ENCODE measurements at places on chromosomes 3 and 15. TPM values are rescaled to one million over a fixed set of nuclear protein-coding genes. Genes with fewer than 3 reads are reported as not detected.

The ANKRD63 gene
- not detected for polyA plus RNA-seq

- no peak for DNase-seq
Measured at GRCh38 chr3:64612916-64613526, 74.8 kb downstream of the ADAMTS9 start.

The SLC22A14 gene
- polyA plus RNA-seq, result not detected

DNA sequence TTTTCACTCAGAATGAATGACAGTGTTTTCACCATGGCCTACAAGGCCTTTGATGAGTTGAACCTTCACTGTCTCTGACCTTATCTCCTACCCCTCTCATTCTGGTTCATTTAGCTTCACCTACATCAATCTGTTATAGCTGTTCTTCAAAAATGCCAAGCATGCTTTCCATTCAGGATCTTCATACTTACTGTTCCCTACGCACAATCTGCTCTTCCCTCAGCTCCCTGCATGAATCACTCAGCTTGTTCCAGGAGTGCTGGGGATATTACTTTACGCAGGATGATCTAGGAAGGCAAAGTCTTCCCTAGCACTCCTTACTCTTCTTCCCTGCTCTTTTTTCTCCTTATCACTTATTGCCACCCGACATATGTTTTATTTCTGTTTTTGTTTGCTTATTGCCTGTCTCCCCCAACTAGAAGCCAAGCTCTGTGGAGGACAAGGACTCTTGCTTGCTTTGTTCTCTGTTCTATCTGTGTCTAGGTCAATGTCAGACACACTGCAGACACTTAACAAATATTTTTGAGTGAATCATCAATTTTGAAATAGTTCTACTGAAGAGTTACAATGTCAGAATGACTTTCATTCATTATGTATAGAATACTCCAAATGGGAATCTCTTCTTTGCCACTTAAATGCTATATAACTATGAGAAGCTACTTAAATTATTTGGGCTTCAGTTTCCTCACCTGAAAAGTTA is 238.3 kb upstream of the FEZF2 start:
- DNase-seq, result no peak

GRCh38 chr3:100546020-100546744 is 53.8 kb downstream of the TMEM45A start:
- no peak for DNase-seq

DNA sequence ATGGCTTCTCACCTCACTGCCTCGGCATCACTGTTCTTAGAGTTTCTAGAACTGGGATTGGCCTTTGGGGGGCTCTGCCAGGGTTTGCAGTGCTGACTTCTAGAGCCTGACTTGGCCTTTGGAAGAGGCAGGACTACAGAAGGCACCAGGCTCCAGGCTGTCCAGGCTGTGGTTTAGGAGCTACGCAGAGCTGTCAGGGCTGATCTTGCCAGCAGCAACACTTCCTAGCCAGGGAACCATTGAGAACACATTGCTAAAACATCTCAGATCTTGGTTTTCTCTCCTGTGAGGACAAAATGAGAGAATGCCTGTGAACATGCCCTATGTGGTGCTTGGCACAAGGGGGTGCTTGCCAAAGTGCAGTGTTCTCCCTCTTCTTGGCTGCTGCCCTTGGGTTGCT is 34.6 kb upstream of the APEH start:
- DNase-seq, result no peak

The CPA3 gene
- polyA plus RNA-seq, result not detected

DNA sequence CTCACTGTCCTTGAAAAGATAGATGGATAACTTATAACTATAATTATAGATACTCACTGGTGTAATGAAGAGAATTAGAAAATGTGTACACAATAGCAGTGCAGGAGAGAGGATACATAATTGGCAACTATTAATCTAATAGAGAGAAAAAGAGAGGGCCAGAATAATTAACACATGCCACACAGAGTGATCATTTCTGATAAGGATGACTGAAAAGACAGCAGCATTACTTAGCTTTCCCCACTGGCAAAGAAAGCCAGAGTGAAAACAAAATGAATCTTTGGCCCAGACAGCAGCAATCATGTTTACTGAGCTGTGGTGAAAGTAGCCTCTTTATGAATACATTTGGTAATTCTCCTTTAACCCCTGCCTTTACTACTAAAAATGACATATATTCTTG is 493.3 kb upstream of the ROBO1 start:
- no peak for DNase-seq

The SEMA3G gene
- 3.4 TPM for polyA plus RNA-seq

The TBC1D21 gene
- not detected for polyA plus RNA-seq

GRCh38 chr3:6444888-6445658 is 415.8 kb upstream of the GRM7 start:
- no peak for DNase-seq

- no peak for DNase-seq
Measured at GRCh38 chr3:46731795-46732194, 14.1 kb upstream of the PRSS50 start.
